ENCODE measurements at places on chromosomes 12 and 14.

- peak; percentile 96 for DNase-seq
These were observed at the start of gene UBE2N for GRCh38 chr12:93441617-93442410. UBE2N (minus strand) TSS chr12:93441947; CDS start chr12:93441884, 63 bp downstream.

GRCh38 chr14:61513986-61514830 lies 181.1 kb upstream of the HIF1A start:
- DNase-seq = no peak

- DNase-seq = no peak
These were observed at the start of gene KRT73 for GRCh38 chr12:52618216-52618615. KRT73 (minus strand) TSS chr12:52618559; CDS start chr12:52618524, 35 bp downstream.

- DNase-seq = no peak
These were observed 101.9 kb downstream of the DACT1 start for GRCh38 chr14:58739674-58740073.
